ENCODE measurements at places on chromosomes 3 and 15. TPM values are rescaled to one million over a fixed set of nuclear protein-coding genes. Genes with fewer than 3 reads are reported as not detected.

Gene C2CD4B
- not detected for total RNA-seq

Gene MYRIP
- total RNA-seq: 0.10 TPM

Gene AHSG
- total RNA-seq: not detected

Gene PRR20G
- not detected for total RNA-seq

Gene TMEM108
- 20.7 TPM for total RNA-seq

Gene NEO1
- 4.5 TPM for total RNA-seq

Gene CDHR4
- total RNA-seq: not detected
